ENCODE measurements at places on chromosomes 2 and 18.

DNA sequence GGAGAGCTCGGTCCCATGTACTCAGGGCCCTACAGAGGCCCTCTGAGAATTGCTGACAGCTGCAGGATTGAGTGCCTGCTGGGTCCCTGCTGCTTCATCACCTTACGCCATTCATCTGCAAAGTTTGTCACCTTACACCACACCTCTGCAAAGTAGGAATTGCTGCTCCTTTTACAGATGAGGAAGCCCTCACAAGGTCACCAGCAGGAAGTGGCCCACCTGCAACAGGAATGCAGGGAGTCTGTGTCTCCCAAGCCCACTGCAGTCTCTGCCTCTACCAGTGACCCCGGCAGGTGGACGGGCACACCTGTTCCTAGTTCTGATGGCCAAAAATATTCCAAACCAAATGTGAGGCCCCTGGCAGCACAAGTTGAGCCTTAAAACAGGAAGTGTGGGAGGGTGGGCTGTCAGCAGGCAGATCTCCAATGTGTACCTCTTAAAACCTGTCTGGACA, 441.4 kb downstream of the NBAS start:
- no peak for DNase-seq

- peak; percentile 2 for DNase-seq
Measured at GRCh38 chr18:4016391-4017049, 438.6 kb downstream of the DLGAP1 start.

DNA sequence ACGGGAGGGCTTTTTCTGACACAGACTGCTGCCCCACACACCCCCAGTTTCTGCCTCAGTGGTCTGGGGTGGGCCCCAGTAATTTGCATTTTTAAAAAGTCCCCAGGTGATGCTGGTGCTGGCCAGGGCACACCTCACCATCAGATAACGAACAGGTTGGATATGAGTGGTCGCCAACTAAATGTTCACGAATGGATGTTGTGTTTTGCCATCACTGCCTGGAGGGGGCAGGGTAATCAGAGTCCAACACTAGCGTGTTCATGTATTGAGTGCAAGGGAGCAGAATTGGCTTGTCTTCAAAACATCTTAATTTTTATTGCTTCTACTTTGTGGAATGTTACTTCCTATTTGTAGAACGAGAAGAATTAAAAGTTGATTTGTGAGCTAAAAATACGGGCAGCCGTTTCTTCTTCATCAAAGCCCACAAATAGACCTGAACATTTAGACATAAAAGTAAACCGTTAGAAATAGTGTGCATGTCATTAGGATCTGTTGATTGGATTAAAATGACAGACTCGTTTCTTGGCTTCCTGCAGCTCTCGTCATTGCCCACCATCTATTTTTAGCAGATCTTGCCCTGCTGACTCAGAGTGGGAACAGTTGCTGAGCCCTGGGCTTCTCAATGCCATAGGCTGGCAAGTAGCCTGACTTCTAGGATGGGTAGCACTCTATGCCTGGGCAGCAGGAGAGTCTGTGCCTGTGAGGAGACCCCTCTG, 45.2 kb downstream of the NCK2 start:
- DNase-seq, result peak; percentile 78

- DNase-seq, result no peak
Measured at GRCh38 chr2:66494708-66495107, 59.8 kb downstream of the MEIS1 start.

DNA sequence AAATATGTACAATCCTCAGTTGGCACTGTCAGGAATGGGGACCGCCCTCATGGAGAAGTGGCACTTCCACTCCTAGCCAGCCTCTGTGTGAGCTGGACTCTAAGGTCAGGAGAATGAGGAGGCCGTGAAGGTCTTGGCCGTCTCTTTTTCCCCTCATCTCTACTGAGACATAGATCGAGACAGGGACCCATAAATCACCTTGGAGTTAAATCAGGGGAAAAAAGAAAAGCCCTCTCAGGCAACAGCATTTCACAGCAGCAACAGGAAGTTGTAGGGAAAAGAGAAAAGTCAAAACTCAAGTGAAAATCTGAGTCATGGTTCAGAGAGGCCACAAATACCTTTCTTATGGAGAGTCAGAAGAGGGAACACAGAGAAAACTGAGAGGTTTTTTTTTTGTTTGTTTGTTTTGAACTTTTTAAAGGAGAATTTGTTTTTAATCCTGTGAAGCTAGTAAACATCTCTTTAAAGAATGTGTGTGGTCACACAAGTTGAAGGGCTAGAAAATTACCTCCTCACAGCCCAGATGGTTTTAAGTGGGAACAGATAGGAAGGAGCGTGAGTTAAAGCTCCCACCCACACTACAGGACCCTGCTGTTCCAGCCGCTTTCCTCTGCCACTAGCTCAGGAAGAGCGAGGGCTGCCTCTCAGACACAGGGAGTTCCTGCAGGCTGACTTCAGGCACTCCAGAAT, 30.6 kb upstream of the CYP1B1 start:
- no peak for DNase-seq

DNA sequence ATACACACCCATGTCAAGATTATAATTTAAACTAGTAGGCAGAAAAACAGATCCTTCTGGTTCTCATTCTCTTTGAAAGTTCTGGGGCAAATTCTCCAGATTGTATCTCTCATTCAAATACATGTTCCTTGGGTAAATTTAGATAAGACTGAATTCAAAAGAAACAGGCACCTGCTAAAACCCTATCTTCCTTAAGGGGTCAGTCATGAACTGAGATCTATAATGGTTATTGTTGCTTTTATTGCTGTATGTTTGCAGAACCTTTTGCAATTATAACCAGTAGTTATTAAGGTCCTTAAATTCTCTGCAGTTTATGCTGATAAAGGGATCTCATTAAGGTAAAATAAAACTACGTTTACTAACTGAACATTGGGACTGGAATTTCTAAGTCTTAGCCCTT, 83.5 kb downstream of the MYO5B start:
- DNase-seq, result no peak

- DNase-seq, result peak; percentile 22
Measured at GRCh38 chr2:55010149-55010591, 40.1 kb downstream of the RTN4 start.

DNA sequence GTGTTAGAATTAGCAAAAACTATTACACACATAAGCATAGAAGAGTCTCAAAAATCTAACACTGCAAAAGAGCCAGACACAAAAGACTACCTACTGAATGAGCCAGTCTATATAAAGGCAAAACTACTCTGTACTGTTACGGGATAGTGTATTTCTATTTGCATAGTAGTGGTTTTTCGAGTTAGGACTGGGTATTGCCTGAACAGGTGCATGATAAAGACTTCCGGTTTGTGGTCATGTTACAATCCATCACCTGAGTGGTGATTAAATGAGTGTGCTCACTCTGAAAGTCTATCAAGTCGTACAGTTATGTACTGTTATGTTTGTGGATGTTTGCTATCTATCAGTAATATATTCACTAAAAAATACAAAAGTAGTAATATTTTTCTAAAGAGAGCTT, 523.3 kb upstream of the SYT4 start:
- no peak for DNase-seq

Data from activated T-cell treated with anti-CD3 and anti-CD28 coated beads, Interleukin-2, amount 50 U/mL, for 72 hours (primary cell).